Mesothelial cell of epicardium (in vitro differentiated cells): ENCODE measurements at places on chromosomes 4 and X. TPM values are rescaled to one million over a fixed set of nuclear protein-coding genes. Genes with fewer than 3 reads are reported as not detected.

- H3K4me3 ChIP-seq = peak overlapping the region; percentile 93
- peak; percentile 67 for DNase-seq
- no peaks in the 10 kb centered on the region for H3K36me3 ChIP-seq
- no peaks in the 10 kb centered on the region for H3K27me3 ChIP-seq
These were observed 511 bp downstream of the PPM1K start for GRCh38 chr4:88283661-88284438.

- H3K4me3 ChIP-seq = no peak overlapping the region
- no peaks in the 10 kb centered on the region for H3K36me3 ChIP-seq
- peaks cover 10% of the 10 kb centered on the region for H3K27me3 ChIP-seq
- no peak overlapping the region for H3K27ac ChIP-seq
These were observed 6.5 kb downstream of the FATE1 start for GRCh38 chrX:151722241-151722846.

GRCh38 chr4:121765971-121766538 is 1.1 kb upstream of the SMIM43 start:
- H3K27ac ChIP-seq = no peak overlapping the region
- no peaks in the 10 kb centered on the region for H3K36me3 ChIP-seq
- DNase-seq = no peak
- peaks cover 95% of the 10 kb centered on the region for H3K27me3 ChIP-seq
- H3K4me3 ChIP-seq = peak overlapping the region; percentile 77

GRCh38 chr4:30802622-30803323 is 82.6 kb downstream of the PCDH7 start:
- no peak overlapping the region for H3K4me3 ChIP-seq
- H3K36me3 ChIP-seq = peaks cover 22% of the 10 kb centered on the region
- no peaks in the 10 kb centered on the region for H3K27me3 ChIP-seq

The ZDHHC15 gene
- total RNA-seq = 2.7 to 3.4 TPM (median 3.0 TPM) in 3 replicates

The CT45A3 gene
- total RNA-seq = not detected in 3 replicates

The DIPK2B gene
- total RNA-seq = not detected in 3 replicates

The F9 gene
- total RNA-seq = not detected in 3 replicates

The CC2D2A gene
- 20.8 to 24.0 TPM (median 20.9 TPM) in 3 replicates for total RNA-seq
